ENCODE measurements at places on chromosomes 3 and 15.

DNA sequence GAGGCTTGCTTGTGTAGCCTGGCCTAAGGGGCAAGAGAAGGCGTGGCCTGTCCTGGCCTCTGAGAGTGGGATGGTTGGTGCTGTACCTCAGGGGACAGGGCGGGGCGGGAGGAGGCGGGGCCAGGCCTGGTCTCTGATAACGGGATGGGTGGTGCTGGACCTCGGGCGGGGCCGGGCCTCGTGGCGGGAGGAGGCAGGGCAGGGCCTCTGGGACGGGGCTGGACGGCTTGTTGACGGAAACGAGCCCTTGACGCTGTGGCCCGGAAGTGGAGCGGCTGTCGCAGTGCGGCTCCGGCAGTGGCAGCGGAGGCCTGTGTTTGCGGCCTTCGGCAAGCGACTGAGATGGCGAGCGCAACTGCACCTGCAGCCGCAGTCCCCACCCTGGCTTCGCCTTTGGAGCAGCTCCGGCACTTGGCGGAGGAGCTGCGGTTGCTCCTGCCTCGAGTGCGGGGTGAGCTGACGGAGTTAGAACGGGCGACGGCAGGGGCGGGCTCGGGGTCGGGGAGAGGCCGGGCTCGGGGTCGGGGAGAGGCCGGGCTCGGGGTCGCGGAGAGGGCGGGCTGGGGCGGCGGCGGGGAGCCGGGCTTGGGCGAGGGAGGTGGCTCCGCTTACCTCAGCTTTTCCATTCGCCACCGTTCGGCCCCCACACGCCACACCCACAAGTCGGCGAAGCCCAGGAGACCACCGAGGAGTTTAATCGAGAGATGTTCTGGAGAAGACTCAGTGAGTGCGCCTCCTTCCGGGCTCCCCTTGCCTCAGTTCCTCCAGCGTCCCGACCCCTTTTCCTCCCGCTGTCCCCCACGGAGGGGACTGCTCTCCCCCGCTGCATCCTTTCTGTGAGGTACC is at the start of gene CCNDBP1:
Gene CCNDBP1 (plus strand): TSS at position 247 of the 846 bp plus-strand sequence. CDS start 96 bp downstream, at position 343.
- peak; percentile 82 for DNase-seq

DNA sequence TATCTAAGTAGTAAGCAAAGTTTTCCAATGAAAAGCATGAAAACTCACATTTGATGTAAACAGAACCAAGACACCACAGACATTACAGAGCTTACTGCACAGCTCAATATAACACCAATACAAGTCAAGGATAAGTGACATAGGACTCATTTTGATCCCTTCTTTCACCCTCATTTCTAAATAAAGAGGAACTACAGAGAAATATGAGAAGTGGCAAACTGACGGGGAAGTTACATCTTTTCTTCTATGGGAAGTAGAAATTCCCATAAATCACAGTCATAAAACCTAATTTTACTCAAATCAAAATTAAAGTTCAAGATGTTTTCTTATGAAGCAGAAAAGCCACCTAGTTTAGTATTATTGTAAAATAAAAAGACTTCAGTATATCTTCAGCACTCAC is 3.8 kb downstream of the ATG3 start:
- no peak for DNase-seq

DNA sequence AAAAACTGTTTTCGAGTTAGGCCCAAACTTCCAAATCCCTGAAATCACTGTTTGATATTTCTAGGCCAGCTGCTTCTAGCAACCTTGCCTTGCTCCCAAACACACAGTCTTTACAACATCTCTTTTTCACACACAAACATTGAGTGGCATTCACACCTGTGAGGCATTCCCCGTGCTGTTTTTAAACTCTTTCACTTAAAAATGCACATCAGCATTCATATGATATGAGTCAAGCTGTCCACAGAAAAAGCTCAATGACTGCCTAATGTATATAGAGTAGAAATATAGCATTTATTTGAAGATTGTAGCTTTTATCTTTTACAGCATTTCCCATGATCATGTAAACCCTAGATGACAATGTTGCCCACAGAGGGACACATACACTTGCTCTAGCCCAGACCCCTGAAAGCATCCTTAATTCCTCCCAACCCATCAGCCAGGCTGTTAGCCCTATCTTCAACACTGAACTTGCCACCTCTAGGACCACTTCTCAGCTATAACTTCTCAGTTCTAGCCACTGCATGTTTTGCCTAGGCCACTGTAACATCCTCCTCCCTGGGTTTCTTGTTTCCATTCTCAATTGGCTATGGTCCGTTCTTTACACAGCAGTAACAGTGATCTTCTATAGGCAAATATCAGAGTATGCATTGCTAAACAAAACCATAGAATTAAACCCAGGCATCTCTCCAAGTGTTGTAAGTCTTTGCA is 782.6 kb downstream of the DIPK2A start:
- DNase-seq, result no peak

- no peak for DNase-seq
Measured at GRCh38 chr3:152737021-152737908, 97.7 kb upstream of the P2RY1 start.

DNA sequence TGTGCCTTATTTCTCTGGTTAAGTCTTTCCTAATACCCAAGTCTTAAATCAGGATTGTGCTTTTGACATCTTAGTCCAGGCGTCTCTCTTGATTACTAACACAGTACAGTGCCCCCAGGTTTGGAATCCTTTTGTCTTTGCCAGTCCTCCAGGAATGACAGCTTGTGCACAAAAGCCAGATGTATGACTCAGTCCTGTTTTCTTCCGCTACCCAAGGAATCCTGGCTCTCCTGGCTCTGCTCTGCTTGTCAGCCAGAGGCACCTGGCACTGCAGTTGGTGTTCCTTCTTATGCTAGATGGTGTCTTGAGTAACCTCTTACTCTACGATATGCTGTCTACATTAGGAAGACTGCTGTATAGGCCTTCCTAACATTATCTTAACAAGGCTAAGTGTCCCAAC is 728.2 kb upstream of the NECTIN3 start:
- DNase-seq, result no peak
